ENCODE measurements at places on chromosomes 11 and 22.

GRCh38 chr11:119148720-119149017, 183 bp upstream of the ABCG4 start:
- no peak for DNase-seq

GRCh38 chr11:103294516-103294915, 185.3 kb downstream of the DYNC2H1 start:
- DNase-seq = no peak

DNA sequence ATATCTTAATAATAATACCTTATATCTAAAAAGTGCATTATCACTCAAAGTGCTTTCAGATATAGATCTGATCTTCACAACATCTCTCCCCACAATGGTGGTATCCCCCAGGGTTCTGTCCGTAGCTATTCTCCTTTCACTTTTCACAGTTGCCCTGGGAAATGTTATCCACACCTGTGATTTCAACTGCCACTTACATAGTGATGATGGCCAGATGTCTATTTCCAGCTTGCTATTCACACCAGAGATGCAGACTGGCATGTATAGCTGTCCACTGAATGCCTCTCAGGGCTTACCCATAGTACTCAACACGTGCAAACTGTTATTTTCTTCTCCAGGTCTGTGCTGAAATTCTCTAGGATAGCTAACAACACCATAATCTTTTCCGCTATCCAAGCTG, 724.7 kb downstream of the DLG2 start:
- no peak for DNase-seq

GRCh38 chr11:5275369-5276110, 5.8 kb upstream of the HBE1 start:
- DNase-seq = no peak

GRCh38 chr11:16136792-16137390, 219.5 kb downstream of the SOX6 start:
- no peak for DNase-seq
